ENCODE measurements at places on chromosomes 1 and 21. TPM values are rescaled to one million over a fixed set of nuclear protein-coding genes. Genes with fewer than 3 reads are reported as not detected.
A peak's percentile ranks its signal among the peaks of the same experiment; 100 is the strongest.

Gene GBP6
- not detected for total RNA-seq

DNA sequence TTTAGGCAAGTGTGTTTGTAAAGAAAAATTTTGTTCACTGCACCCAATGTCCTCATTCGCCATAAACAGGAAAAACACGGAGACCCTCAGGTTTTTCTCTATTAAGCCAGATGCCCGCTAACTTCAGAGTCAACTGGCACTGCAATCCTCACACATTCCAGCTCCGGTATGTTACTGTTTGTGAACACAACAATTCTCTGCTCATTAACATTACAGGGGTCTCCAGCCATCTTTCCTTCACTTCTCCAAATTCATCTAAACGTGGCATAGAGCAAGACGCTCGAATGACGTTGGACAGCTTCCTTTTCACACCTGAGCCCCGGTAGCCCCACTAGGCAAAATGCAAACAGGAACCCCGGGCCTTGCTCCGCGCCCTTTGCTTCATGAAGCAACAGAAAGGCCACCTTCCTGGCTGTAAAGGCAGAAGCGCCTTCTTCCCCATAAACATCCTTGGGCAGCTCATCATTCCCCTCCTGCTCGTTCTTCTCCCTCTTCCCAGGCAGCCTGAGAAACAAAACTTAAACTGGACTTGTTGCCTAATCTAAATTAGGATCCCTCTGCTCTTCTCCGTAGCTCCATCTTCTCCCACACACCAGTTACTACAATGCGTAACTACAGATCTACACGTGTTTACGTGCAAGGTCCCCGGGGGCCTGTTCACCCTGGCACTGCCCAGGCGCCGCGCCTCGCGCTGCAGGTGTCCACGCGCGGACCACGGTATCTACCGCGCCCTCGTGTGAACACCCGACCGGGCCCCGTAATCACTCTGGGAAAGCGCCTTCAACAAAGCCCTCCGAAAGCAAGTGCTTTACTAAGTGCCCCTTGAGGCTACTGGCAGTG is 1.2 kb downstream of the LBR start:
- DNase-seq = no peak

DNA sequence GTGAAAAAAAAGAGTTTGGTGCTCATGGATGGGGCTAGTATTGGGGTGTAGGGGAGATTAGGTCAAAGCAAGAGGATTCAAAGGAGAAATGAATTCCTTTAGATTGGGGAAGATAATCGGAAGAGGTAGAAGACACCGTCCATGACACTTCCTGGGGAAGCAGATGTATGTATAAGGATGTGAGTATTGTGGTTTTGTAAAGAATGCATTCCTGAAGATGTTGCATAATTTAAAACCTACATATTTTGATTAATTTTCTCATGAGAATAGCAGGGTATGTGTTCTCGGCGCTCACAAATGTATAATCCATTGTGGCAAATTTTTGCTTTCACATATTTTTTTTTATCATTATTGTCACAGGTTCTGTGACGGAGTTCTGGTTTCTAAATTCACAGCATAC is 5.5 kb upstream of the LGALS8 start:
- DNase-seq = no peak

DNA sequence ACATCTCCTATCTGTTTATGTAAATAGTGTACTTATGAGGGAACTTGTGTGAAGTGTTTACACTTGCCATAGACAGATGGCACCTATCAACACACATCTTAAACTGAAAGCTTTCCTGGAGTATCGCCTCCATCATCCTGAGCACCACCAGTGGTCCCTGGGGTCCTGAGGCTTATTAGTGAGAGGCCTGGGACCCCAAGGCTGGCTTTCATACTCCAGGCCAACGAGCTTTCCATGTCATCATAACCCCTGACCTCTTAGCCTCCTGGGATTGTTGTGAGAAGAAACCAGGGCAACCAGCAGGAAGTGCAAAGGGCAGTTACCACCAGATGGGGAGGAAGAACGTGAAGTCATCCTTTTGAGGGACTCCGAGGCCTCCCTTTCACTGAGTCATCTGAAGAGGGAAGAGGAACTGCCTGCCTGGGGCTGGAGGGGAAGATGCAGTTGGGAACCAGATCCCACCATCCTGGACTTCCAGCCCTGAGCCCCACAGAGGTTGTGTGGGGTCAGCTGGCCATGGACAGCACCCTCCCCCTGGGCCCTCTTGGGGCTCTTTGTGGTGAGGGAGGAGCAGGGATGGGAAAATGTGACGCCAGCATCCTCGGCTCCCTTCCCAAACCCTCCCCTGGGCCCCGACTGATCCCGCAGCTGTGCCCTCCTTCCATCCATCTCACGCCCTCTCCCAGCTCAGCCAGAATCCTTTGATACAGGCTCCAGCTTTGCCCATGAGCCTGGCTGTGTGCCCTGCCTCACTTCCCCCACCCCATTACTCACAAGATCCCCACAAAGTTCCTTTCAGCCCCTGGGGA is 5.8 kb downstream of the INKA2 start:
- no peak for DNase-seq

- DNase-seq = no peak
Observed at GRCh38 chr1:16158993-16159831, 3.3 kb upstream of the EPHA2 start.

GRCh38 chr1:16233431-16233830 is 3.6 kb downstream of the CPLANE2 start:
- DNase-seq = no peak

DNA sequence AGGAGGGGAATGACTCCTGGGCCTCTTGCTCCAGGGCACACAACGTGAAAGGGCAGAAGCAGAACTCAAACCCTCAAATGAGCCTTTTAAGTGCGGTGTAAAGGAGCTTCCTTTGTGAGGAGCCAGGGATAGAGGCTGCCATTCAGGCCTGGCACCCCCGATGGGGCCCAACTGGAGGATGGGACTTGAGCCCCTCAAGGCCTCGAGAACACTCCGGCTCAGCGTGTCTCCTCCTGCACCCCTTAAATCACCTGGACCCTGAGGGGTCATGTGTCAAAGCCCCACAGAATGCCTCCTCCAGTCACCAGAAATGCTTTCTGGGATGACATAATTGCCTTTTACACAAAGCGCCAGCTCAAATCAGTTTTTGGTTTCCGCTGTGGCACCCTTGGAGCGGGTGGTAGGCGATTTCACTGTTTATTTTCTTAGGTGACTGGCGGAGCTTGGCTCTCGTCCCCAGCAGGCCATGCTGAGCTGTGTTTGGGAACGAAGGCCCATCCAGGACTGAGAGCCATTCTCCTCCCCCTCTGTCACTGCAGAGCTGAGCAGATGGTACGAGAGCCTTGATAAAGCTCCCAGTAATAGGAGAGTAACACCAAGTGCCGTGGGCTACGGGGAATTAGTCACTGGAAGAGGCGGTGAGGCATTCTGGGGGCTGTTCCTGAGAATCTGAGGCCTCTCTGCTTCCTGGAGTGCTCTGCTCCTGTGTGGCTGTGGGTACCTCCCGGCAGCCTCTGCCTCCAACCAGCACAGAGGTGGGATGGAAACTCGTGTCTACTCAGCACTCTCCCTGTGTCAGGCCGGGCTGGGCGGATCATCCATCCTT is 163.0 kb downstream of the GRIK3 start:
- no peak for DNase-seq

Gene RNF186
- not detected for total RNA-seq

DNA sequence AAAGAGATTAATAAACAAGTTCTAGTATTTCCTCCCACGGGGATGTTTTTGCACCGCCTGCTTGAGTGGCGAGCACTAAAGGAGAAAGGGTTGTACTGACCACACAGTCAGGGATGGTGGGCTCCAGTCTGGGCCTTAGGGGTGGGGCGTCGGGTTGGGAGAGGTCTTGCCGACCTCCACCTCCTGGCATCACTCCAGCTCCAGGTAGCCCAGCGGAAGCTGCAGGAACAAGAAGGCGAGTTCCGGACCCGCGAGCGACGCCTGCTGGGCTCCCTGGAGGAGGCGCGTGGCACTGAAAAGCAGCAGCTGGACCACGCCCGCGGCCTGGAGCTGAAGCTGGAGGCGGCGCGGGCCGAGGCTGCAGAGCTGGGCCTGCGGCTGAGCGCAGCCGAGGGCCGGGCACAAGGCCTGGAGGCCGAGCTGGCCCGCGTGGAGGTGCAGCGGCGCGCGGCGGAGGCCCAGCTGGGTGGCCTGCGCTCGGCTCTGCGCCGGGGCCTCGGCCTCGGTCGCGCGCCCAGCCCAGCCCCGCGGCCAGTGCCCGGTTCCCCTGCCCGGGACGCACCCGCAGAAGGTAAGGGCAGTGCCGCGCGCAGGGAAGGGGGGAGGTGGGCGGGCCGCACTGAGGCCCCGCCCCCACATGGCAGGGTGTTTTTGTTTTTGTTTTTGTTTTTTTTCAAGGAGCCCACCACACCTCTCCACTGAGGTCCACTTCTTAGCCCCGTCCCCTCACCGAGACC is 19.7 kb downstream of the MFAP2 start:
- peak; percentile 72 for DNase-seq

- DNase-seq = no peak
Observed at GRCh38 chr1:153483776-153484175, 23.3 kb upstream of the S100A7 start.
